WTC11 (cell line): ENCODE measurements at places on chromosomes 13 and 19.

GRCh38 chr19:28235606-28236125, 977.3 kb downstream of the UQCRFS1 start:
- peaks cover 20% of the 10 kb centered on the region for H3K4me1 ChIP-seq
- H3K36me3 ChIP-seq, result no peaks in the 10 kb centered on the region
- no peak overlapping the region for H3K4me3 ChIP-seq

GRCh38 chr13:98450539-98451111, 126.3 kb downstream of the STK24 start:
- no peak for DNase-seq
- no peaks in the 10 kb centered on the region for H3K27me3 ChIP-seq
- peaks cover 29% of the 10 kb centered on the region for H3K4me1 ChIP-seq
- H3K4me3 ChIP-seq, result no peak overlapping the region
- peak overlapping the region; percentile 80 for H3K27ac ChIP-seq

GRCh38 chr13:51148223-51148951, 37.3 kb upstream of the C13orf42 start:
- no peaks in the 10 kb centered on the region; the same call in 1 of the 2 replicates for H3K27me3 ChIP-seq
- H3K4me3 ChIP-seq, result 0 out of 2 replicates have a peak overlapping the region, but pooled peaks have one; percentile 11
- H3K27ac ChIP-seq, result peak overlapping the region; percentile 95
- peaks cover 36% of the 10 kb centered on the region for H3K36me3 ChIP-seq

DNA sequence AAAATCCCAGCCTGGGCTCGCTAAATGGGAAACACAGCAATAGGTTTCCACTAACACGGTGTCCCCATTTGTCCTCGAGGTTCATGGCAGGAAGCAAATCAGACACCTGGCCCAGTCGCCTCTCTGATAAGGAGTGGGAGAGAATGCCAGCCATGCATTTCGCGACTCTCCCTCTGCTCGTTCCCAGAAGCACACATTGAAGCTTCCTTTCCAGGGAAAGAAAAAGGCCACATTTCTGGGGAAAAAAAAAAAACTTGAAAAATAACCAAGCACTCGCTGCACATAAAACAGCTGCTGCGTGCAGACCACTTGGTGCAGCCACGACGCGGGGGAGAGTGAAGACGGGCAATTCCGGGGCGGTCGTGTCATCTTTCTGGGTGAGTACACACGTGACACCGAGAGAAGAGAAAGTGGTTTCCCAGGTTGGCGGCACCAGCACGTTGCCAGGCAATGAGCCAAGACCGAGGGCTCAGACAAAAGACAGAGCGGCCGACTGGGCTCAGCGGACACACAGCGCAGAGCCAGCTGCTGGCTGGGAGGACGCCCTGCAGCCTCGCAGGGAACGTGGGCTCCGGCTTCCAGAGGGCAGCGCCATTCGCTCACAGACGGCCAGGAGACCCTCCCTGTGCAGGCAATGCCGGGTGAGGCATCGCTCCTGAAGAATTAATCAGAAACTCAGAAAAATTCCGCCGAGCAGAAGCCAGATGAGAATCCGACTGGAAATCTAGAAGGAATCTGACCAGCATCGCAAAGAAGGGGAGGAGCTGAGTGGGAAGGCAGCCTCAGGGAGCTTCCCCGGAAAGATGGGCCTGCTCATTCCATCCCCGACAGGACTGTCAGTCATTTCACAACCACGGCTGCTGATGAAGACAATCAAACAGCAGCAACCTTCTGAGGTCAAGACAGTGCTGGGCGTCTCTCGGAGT, 83.2 kb upstream of the IRS2 start:
- H3K36me3 ChIP-seq, result no peaks in the 10 kb centered on the region
- DNase-seq, result peak; percentile 42
- no peak overlapping the region for H3K27ac ChIP-seq
- peaks cover 17% of the 10 kb centered on the region for H3K4me1 ChIP-seq
- peak overlapping the region; percentile 42 for H3K4me3 ChIP-seq

GRCh38 chr13:74017301-74018061, 116.7 kb downstream of the KLF12 start:
- peaks cover 11% of the 10 kb centered on the region for H3K4me1 ChIP-seq
- no peak for DNase-seq
- H3K27me3 ChIP-seq, result peaks cover 9% of the 10 kb centered on the region; the same call in 1 of the 2 replicates
- H3K27ac ChIP-seq, result no peak overlapping the region
- H3K36me3 ChIP-seq, result peaks cover 7% of the 10 kb centered on the region; the same call in 1 of the 2 replicates

- peaks cover 13% of the 10 kb centered on the region for H3K36me3 ChIP-seq
- no peak for DNase-seq
- H3K4me1 ChIP-seq, result peaks cover 22% of the 10 kb centered on the region
- H3K27me3 ChIP-seq, result no peaks in the 10 kb centered on the region
Observed at GRCh38 chr13:112928972-112929782, 39.8 kb upstream of the MCF2L start.

GRCh38 chr13:90201202-90201601, 1146.3 kb upstream of the MIR17HG start:
- no peaks in the 10 kb centered on the region for H3K36me3 ChIP-seq
- H3K4me3 ChIP-seq, result no peak overlapping the region
- H3K27ac ChIP-seq, result no peak overlapping the region
- peaks cover 2% of the 10 kb centered on the region; the same call in 1 of the 2 replicates for H3K27me3 ChIP-seq
- H3K4me1 ChIP-seq, result no peaks in the 10 kb centered on the region

DNA sequence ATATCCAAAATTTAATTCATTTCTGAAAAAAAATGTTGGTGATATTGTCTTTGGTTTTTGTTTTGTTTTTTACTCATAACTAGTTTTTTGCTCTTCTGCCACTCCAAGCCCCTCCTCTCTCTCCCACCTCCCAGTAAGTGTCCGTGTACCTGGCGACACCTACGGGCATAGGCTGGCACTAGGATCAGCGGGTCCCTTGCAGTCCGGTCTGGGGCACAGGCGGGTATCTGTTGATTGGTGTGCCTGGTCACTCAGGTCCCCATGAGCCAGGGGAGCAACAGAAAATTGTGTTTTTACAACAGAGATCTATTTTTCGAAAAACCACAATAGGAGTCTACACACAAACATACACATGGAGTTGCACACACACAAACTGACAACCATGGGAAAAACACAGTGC, 104.8 kb downstream of the ZIC5 start:
- no peaks in the 10 kb centered on the region for H3K27me3 ChIP-seq
- H3K36me3 ChIP-seq, result no peaks in the 10 kb centered on the region
- no peak overlapping the region for H3K4me3 ChIP-seq
- H3K4me1 ChIP-seq, result peaks cover 85% of the 10 kb centered on the region

GRCh38 chr13:79128158-79128557, 277.9 kb downstream of the RBM26 start:
- no peaks in the 10 kb centered on the region for H3K27me3 ChIP-seq
- peaks cover 4% of the 10 kb centered on the region; the same call in 1 of the 2 replicates for H3K4me1 ChIP-seq
- 0 out of 2 replicates have a peak, but pooled peaks cover 3% of the 10 kb centered on the region for H3K36me3 ChIP-seq
- no peak overlapping the region for H3K4me3 ChIP-seq

GRCh38 chr13:110499621-110500281, 61.8 kb downstream of the RAB20 start:
- H3K4me3 ChIP-seq, result no peak overlapping the region
- peaks cover 82% of the 10 kb centered on the region for H3K36me3 ChIP-seq
- H3K27ac ChIP-seq, result peak overlapping the region; percentile 50
- no peak for DNase-seq
- H3K27me3 ChIP-seq, result no peaks in the 10 kb centered on the region; the same call in 1 of the 2 replicates

GRCh38 chr13:42707586-42707985, 73.8 kb upstream of the FAM216B start:
- no peaks in the 10 kb centered on the region for H3K27me3 ChIP-seq
- no peak overlapping the region for H3K27ac ChIP-seq
- no peaks in the 10 kb centered on the region for H3K36me3 ChIP-seq
- no peak for DNase-seq

DNA sequence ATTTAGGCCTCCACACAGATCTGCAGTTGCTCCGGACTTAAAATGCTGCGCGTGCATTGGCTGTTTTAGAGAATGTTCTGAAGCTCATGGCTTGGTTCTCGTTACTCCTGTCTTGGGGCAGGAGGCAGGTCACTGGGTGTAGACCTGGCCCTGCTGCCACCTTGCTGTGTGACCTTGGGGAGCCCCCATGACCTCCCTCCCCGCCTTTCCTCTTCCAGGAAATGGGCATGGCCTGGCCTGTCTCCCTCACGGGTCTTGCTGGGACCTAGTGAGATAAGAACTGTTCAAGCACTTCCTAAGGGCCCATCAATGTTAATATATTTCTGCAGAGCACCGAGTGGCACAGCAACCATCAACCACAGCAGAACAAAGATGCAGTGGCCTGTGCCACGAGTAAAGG, 49.4 kb downstream of the KLF2 start:
- peaks cover 8% of the 10 kb centered on the region for H3K4me1 ChIP-seq
- DNase-seq, result no peak
- H3K27ac ChIP-seq, result no peak overlapping the region
- no peak overlapping the region for H3K4me3 ChIP-seq

DNA sequence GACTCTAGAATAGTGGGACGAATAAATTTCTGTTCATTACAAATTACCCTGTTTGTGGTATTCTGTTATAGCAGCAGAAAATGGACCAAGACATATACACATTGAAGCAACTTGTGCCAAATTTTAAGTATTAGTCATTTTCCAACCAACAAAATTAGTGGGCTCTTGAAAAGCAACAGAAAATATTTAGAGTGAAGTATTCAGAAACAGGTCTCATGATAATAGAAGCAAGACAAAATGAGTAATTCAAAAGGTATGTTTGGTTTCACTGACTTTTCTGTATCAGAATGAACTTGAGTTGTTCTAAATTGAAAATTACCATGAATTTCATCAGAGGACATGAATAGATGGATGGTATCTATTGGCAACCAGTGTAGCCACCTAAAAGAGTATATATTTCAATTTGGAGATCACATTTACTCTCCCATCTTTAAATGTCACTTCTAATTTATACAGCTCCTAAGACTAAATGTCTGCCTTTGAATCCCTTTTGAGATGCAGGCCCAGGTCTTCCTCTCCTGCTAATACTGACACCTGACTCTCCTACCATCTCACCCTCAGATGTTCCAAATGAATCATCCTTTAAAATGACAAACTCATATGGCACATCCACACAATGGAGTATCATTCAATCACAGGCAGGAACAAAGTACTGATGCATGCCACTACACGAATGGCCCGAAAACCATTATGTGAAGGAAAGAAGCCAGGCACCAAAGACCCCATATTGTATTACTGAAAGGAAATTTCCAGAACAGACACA, 40.7 kb upstream of the DOCK9 start:
- H3K4me1 ChIP-seq, result peaks cover 14% of the 10 kb centered on the region
- no peak for DNase-seq
- H3K27me3 ChIP-seq, result no peaks in the 10 kb centered on the region
- H3K27ac ChIP-seq, result no peak overlapping the region

- H3K27ac ChIP-seq, result no peak overlapping the region
- H3K4me3 ChIP-seq, result no peak overlapping the region
- H3K36me3 ChIP-seq, result no peaks in the 10 kb centered on the region
- no peaks in the 10 kb centered on the region for H3K27me3 ChIP-seq
Observed at GRCh38 chr19:13209484-13210338, 59.5 kb downstream of the IER2 start.

DNA sequence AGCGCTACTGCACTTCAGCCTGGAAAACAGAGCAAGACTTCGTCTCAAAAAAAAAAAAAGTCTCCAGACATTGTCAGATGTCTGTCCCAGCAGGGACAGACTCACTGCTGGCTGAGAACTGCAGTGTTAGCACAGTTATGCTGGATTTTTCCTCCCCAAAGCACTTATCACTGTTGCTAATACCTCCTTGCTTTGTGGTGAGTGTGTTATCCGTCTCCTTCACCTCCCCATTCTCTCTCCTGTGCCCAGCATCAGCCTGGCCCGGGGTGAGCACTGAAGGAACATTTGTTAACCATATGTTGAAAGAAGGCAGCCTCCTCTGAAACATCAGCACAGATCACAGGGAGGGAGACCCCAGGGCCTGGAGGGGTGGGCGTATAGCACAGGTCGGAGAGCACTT, 11.3 kb downstream of the MYO9B start:
- peaks cover 6% of the 10 kb centered on the region; the same call in 1 of the 2 replicates for H3K36me3 ChIP-seq
- H3K27me3 ChIP-seq, result no peaks in the 10 kb centered on the region
- no peak overlapping the region for H3K27ac ChIP-seq
- H3K4me1 ChIP-seq, result peaks cover 20% of the 10 kb centered on the region
- no peak overlapping the region for H3K4me3 ChIP-seq
- DNase-seq, result no peak

- H3K4me1 ChIP-seq, result peaks cover 24% of the 10 kb centered on the region
- H3K4me3 ChIP-seq, result no peak overlapping the region
- no peaks in the 10 kb centered on the region for H3K36me3 ChIP-seq
- DNase-seq, result no peak
Observed at GRCh38 chr13:112077729-112078128, 10.8 kb downstream of the SOX1 start.

DNA sequence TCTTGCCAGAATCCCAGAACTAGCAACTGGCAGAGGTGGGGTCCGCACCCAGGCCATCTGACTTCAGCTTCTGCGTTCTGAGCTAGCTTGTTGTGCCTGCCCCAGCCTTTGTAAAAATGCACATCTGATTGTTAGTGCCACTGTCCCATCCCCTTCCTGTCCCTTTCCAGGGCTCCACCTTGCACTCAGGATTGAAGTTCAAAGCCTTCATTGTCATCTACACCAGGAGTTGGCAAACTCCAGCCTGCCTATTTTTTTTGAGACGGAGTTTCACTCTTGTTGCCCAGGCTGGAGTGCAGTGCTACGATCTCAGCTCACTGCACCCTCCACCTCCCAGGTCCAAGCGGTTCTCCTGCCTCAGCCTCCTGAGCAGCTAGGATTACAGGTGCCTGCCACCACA, 2.9 kb downstream of the THOP1 start:
- no peak overlapping the region for H3K4me3 ChIP-seq
- H3K27me3 ChIP-seq, result peaks cover 4% of the 10 kb centered on the region; the same call in 1 of the 2 replicates
- DNase-seq, result no peak
- H3K36me3 ChIP-seq, result peaks cover 23% of the 10 kb centered on the region
- H3K4me1 ChIP-seq, result peaks cover 15% of the 10 kb centered on the region

DNA sequence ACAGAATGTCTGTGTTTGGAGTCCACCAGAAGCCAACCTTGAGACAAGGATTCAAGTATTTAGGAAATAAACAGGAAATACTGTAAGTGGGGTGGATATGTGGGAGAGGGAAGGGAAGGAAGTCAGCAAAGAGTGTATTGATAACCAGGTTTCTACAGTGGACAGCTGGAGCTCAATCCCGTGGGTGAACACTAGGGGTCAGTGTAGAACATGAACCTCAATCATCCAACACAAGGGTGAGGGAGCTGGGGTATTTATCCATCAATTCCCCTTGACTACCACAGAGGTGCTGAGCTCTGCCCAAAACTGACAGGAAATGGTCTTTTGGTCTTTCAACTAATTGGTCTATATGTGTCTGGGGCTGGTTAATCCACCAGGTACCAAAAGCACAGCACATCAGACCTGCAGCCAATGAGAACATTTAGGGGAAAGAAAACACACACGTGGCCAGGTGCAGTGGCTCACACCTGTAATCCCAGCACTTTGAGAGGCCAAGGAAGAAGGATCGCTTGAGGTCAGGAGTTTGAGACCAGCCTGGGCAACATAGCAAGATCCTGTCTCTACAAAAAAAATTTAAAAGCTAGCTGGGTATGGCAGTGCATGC, 5.6 kb upstream of the SYDE1 start:
- DNase-seq, result peak; percentile 84
- no peak overlapping the region for H3K27ac ChIP-seq
- peaks cover 8% of the 10 kb centered on the region; the same call in 1 of the 2 replicates for H3K27me3 ChIP-seq

- H3K27me3 ChIP-seq, result peaks cover 25% of the 10 kb centered on the region
- H3K27ac ChIP-seq, result no peak overlapping the region
- no peak overlapping the region for H3K4me3 ChIP-seq
- peaks cover 5% of the 10 kb centered on the region; the same call in 1 of the 2 replicates for H3K36me3 ChIP-seq
- peak; percentile 38 for DNase-seq
Observed at GRCh38 chr19:33194532-33194885, 379 bp downstream of the LRP3 start.
